ENCODE measurements at places on chromosomes 4 and X.

DNA sequence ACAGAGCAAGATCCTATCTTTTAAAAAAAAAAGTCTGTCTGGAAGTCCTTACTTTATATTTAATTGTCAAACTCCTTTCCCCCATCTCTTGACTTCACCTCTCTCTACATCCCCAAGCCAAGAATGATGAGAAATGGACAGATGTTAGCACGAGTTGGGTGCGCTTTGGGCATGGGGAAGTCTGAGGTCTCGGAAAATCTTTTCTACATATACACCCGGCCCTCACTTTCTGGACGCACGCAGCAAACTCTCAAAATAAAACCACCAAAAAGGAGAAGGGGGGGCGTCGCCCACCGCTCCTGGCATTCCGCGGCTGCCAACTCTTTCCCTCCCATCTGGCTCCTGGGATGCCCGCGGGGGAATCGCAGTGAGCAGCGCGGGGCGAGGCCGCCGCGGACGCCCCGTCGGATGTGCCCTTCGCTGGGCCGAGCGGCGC lies 756 bp downstream of the IGFBP7 start:
- no peak for DNase-seq

GRCh38 chr4:75658876-75659275 lies 14.3 kb downstream of the G3BP2 start:
- DNase-seq: no peak

- no peak for DNase-seq
Observed at GRCh38 chr4:141543176-141543575, 93.2 kb upstream of the IL15 start.

GRCh38 chr4:131613086-131613823 lies 1535.8 kb upstream of the PCDH10 start:
- no peak for DNase-seq

DNA sequence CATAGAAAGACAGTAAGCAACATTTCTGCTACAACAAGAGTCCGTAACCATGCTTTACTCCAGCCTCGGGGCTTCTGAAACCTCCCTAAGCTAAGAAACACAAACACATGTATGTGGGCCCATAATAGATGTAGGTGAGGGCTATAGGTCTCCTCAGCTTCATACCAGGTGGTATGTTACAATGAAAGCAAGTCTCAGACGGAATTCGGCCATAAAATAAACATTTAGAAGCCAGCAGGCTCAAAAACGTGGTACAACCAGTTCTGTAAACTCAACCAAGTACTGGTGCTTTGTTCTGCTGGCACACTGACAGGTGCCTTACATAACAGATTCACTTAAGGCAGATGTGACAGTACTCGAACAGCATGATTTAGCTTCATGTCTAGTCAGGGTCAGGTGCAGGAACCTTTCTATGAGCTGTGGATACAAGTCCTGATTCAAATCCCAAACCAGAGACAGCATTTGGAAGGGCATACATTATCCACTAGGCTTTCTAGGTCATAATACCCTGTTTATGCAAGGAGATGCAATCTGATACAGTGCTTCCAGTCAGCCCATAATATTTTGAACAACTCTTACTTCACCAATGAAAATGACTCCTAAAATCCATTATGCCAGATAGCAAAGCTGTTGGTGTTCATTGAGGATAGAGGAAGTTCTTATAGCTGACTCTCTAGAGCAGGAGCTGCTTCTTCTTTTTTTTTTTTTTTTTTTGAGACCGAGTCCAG lies 113.8 kb upstream of the ENPP6 start:
- no peak for DNase-seq

GRCh38 chrX:153608376-153608775 lies 9.4 kb upstream of the CCNQ start:
- no peak for DNase-seq

- DNase-seq: no peak
Observed at GRCh38 chr4:128355305-128355704, 67.7 kb upstream of the PGRMC2 start.

DNA sequence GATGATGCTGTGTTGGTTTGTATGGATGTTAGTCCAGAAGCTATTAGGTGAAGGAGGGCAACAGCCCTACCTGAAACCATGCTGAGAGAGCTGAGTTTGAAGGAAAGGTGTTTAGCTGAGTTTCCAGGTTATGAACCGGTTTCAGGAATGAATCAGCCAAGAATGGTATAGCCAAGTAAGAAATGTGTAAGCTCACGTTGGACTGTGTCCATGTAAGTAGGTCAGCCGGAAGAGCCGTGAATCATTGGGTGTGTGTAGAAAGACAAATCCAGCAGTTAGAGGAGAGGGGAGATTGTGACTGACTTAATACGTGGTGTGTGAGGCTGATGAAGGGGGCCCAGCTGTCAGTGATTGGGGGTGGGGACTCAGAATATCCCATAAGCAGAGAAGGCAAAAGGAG lies 77.2 kb upstream of the SPIN4 start:
- no peak for DNase-seq

- no peak for DNase-seq
Observed at GRCh38 chr4:2354760-2355159, 63.7 kb downstream of the ZFYVE28 start.

- DNase-seq: no peak
Observed at GRCh38 chr4:94219402-94219801, 11.7 kb downstream of the SMARCAD1 start.

DNA sequence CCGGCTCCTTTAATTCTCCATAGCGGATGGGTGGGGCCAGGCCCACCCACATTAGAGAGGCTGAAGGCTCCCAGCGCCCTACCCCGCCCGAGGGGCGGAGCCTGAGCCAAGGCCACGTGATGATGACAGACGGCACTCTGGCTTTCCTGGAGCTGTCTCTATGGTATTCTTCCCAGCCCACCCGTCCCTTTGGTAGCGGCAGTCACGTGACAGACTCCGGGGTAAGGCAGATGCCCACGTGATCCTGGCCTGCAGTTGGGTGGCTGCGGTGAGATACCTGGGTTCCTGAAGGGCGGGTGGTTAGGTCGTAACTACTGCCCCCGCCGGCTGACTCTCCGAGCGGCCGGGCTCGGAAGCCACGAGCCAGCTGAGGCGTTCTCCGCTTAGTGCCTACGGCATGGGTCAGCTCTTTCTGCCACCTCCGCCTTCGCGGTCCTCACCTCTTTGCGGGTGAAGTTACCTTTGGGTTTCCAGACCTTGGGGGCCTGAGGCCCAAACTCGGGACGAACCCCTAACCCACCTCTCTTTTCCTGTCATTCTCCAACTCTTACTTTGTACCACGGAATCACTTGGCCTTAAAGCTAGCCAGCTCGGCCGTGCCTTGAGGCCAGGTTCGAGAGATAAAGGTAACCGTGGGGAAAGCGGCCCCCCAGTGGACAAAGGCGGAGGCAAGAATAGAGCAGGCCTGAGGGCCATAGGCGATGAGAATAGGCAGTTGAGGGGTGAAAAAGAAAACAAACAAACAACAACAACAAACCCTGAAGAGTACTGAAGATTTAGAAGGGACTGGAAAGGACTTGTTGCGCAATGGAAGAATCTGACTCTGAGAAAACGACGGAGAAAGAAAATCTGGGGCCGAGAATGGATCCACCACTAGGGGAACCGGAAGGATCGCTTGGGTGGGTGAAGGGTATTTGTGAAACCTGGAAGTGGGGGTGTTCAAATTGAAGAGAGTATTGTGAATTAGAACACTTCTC lies at the start of gene RRAGB:
RRAGB (plus strand) TSS at position 229 of the 977 bp plus-strand sequence; CDS start at position 808, 579 bp downstream.
- DNase-seq: peak; percentile 71

DNA sequence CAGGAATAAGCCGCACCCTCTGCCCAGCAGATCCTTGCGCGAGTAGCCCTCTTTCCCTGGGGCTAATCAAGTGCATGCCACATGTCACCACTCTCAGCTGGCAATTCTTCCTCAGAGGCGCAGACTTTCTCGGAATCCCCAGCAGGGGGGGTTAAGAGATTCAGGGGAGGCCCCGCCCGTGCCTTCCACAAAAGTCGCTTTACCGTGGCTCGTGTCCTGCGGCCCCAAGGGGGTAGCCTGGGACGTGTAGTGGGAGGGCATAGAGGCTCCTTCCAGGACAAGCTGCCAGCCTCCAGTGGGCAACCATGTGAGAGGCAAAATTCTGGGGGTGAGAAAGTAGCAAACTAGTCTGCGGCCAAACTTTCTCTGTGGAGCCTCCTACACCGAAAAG lies 652 bp downstream of the SRPX start:
- DNase-seq: no peak

GRCh38 chrX:42524379-42524778 lies 253.6 kb downstream of the PPP1R2C start:
- DNase-seq: no peak

- no peak for DNase-seq
Observed at GRCh38 chr4:36551697-36552214, 270.3 kb downstream of the DTHD1 start.

DNA sequence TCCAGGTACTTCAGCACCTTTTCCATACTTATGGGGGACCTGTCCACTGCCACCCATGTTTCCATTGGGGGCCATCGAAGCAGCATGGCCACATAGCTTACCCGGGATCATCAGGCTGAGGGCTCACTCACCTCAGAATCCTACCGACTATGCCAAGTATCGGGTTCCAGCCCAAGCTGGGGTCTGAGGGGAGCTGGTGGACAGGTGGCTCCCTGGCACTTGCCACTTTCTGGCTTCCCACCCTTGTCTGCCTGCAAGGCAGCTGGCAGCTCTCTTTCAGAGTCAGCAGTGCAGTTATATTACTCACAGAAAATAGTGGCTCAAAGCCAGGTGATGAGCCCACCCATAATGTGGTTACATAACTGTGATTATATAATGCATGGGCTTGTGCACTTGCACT lies 1153.8 kb downstream of the STIM2 start:
- DNase-seq: no peak

DNA sequence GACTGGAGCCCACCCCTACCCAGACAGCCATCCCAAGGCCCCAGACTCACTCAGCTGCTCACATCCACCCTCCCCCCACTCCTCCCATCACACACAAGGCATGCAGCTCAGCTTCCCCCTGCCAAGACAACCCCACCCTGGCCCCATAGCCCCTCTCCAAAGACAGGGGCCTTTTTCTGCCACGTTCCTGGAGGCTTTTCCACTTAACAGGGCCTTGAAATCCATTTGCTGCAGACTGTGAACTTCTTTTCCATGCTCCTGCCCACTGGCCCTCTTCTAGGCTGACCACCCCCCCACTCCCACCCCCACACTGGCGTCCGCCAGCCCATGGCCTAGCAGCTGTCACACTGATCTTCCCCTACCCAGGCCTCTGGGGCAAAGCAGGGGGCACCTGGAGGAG lies 76.0 kb downstream of the PJA1 start:
- DNase-seq: no peak

- no peak for DNase-seq
Observed at GRCh38 chr4:152308951-152309350, 226.9 kb downstream of the FBXW7 start.

DNA sequence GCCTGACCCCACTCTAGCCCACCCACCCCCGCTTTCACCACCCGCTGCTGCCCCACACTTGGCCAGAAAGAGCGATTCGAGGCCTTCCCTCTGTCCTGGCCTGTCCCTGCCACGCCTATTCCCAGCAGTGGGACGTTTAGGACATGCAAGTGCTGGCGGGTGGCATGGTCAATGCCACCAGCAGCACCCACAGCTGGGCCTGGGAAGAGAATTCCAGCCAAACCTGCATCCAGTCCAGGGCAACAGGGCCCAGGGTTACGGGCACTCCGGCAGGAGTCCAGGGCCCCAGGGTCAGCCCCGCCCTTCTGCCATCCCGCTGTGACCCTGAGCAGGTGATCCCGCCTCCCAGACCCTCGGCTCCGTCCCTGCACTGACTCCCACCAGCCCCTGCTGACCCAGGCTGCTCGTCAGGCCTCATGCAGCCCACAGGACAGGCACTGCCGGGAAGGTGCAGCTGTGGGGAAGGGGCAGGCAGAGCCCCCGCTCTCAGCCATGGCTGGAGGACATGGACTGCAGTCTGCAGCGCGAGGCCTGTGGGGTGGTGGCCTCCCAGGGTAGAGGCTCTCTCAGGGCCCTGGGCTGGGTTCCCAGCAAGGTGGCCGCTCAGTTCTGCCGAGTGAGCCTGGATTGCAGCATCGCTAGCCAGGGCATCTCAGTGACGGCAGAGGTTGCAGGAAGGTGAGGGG lies 6.8 kb upstream of the HTRA3 start:
- DNase-seq: no peak

- DNase-seq: no peak
Observed at GRCh38 chr4:92305878-92306520, 2.2 kb downstream of the GRID2 start.

DNA sequence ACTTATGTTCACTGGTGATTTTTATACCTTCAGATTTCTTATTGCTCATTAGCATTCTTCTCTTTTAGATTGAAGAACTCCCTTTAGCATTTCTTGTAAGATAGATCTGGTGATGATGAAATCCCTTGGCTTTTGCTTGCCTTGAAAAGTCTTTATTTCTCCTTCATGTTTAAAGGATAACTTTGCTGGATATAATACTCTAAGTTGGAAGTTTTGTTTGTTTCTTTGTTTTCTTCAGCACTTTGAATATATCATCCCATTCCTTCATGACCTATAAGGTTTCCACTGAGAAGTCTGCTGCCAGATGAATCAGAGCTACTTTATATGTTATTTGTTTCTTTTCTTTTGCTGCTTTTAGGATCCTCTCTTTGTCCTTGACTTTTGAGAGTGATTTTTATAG lies 18.5 kb downstream of the CC2D2A start:
- no peak for DNase-seq

GRCh38 chrX:97363843-97364242 lies 480.1 kb downstream of the RPA4 start:
- DNase-seq: no peak

GRCh38 chr4:15897577-15897976 lies 41.0 kb downstream of the FGFBP1 start:
- DNase-seq: no peak

DNA sequence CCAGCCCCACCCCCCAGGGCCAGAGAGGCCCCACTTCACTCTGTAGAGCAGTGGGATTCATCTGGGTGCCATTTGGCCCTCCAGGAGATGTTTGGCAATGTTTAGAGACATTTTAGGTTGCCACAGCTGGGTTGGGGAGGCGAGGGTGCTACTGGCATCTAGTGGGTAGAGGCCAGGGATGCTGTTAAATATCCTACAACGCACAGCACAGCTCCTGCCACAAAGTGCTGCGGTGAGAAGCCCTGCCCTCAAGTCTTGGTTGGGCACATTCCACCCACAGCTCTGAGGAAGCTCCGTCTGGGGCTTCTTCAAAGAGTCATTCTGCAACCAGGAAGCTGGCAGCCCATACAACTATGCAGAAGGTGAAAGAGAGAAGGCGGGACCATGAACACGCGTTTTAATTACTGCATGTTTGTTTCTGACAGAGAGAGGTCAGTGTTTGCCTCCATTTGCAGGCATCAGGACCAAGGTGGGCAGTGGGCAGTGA lies 48.1 kb upstream of the FAM9C start:
- DNase-seq: peak; percentile 39

GRCh38 chrX:39310891-39311290 lies 509.6 kb downstream of the MID1IP1 start:
- no peak for DNase-seq

- no peak for DNase-seq
Observed at GRCh38 chr4:178955614-178956013, 1513.4 kb upstream of the AGA start.

DNA sequence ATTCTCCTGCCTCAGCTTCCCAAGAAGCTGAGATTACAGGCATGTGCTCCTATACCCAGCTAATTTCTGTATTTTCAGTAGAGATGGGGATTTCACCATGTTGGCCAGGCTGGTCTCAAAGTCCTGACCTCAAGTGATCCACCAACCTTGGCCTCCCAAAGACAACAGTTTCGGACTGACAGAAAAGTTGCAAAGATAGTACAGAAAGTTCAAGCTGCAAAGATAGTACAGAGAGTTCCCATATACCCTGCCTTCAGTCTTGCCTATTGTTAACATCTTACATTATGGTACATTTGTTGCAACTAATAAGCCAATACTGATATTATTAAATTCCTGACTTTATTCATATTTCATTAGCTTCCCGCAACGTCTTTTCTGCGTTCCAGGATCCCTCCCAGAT lies 65.8 kb downstream of the SUPT20HL2 start:
- DNase-seq: no peak

Data from stimulated activated CD8-positive, alpha-beta memory T cell treated with anti-CD3 and anti-CD28 coated beads, Interleukin-7, amount 100 ng/mL, for 1 hour (primary cell).